ENCODE measurements at places on chromosomes 1 and 21.

- peak; percentile 73 for DNase-seq
Measured at GRCh38 chr1:100100202-100100601, 32.5 kb downstream of the SASS6 start.

GRCh38 chr1:224067621-224068457, 46.1 kb upstream of the FBXO28 start:
- DNase-seq, result peak; percentile 63

DNA sequence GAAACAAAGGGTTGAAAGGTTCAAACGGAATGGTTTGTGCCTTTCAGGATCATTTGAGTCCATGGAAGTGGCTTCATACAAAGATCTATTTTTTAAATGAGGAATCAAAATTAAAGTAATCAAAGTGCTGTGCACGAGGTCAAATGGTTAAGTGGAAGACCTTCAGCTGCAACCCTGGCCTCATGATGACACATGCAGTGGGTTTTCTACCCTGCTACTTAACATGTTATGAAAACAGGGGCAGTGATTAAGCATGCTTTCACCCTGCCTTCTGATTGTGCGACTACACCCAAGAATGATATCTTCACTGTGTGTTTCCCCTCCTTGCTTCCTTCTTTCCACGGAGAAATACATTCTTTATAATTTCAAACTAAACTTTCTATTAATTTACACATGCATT, 604.2 kb downstream of the LRRIQ3 start:
- peak; percentile 22 for DNase-seq

- DNase-seq, result no peak
Measured at GRCh38 chr1:147527941-147528936, 13.1 kb upstream of the BCL9 start.

- DNase-seq, result no peak
Measured at GRCh38 chr1:23594927-23595353, 35.6 kb upstream of the ID3 start.

- DNase-seq, result no peak
Measured at GRCh38 chr1:53586765-53587164, 127.6 kb downstream of the DMRTB1 start.

- DNase-seq, result peak; percentile 91
Measured at GRCh38 chr1:98323388-98323787, 338.1 kb upstream of the SNX7 start.

DNA sequence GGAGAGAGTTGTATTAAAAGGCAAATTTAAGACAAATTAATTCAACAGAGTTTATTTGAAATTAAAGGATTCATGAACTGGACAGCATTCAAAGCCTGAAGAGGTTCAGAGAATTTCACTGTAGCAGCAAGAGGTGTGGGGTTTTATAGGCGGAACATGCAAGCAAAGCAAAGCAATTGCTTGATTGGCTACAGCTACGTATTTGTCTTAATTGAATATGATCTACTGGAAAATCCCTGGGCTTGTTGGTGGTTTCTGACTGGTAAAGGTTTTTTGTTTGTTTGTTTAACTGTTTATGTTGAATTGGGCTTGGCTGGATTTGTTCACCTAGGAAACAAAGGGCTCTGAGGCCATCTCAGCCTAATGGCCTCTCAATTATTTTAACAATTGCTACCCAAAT, 61.5 kb downstream of the KCNK1 start:
- DNase-seq, result no peak

Data from fibroblast of skin of back (primary cell).